ENCODE measurements at places on chromosomes 13 and 19.

DNA sequence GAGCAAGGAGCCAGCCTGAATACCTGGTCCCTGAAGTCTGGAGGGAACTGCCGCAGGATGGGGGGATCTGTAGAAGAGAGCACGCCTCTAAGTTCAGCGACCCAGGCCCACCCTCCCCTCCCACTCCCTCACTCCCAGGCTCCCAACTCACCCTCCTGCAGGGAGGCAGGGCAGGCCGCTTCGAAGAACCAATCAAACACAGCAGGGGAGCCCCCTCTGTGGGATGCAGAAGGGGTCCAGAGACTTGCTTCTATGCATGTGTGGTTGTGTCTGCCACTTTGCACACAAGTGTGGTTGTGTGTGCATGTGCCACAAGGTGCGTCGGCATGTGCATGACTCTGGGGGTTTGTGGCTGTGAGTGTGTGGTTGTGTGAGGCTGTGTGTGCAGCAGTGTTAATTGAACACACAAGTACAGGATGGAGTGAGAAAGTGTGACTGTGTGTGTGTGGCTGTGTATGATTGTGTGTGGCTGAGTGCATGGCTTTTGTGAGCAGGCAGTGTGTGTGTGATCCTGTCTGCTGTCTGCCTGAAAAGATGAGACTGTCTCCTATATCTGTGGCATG is 1.7 kb downstream of the DENND1C start:
- DNase-seq = no peak

GRCh38 chr13:31011193-31011860 is 78.9 kb downstream of the TEX26 start:
- no peak for DNase-seq

- no peak for DNase-seq
Observed at GRCh38 chr13:20311596-20311995, 79.5 kb upstream of the GJB6 start.

DNA sequence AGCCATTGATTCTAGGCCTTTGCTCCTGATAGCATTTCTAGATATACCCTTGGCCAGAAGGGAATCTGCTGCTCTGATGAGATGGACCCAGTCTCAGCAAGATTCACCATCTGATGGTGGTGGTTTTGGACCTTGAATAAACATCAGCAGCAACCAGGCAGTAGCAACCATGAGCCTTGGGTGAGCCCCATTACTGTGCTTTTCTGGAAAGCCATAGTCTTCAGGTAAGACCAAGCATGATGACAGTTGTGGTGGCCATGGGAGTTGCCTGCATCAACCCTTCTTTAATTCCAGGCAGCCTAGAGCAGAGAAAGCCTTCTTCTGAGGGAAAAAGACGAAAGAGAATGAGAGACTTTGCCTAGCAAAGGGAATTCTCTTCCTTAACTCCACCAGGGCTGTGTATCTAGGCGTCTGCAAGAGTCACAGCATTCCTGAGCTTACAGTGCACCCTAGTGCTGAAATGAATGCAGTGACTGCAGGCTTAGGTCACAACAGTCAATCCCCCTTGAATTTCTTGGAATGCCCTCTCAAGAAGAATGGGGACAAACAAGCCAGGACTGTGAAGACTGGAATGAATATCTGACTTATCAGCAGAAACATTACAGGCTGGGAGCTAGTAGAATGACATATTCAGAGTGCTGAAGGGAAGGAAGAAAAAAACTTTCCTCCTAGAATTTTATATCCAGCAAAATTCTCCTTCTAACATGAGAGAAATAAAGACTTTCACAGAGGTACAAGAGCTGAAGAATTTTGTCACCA is 942.4 kb upstream of the PCDH20 start:
- DNase-seq = peak; percentile 78

- DNase-seq = no peak
Observed at GRCh38 chr19:42090672-42091071, 14.7 kb downstream of the ZNF574 start.

DNA sequence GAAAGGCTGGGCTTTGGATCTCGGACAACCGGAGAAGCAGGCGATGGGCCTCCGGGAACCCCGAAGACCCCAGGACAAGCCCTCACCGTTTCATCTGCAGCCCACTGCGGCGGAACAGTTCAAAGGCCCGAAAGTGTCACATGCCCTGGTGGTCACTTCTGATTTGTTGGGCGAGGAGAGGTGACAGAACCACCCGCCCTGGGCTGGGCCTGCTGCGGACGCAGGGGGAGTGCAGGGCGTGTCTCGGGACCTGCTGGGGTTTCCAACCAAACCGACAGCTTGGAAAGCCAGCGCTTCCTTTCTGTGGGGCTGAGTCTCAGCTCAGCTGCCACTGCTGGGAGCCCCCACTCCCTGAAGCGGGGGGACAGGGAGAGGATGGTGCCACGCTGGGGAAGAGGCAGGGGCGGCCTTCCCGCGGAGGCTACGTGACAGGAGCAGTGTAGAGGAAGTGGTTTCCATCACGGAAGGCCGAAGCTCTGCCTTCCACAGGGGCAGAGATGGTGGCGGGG is 22.8 kb upstream of the ZBTB7A start:
- no peak for DNase-seq

DNA sequence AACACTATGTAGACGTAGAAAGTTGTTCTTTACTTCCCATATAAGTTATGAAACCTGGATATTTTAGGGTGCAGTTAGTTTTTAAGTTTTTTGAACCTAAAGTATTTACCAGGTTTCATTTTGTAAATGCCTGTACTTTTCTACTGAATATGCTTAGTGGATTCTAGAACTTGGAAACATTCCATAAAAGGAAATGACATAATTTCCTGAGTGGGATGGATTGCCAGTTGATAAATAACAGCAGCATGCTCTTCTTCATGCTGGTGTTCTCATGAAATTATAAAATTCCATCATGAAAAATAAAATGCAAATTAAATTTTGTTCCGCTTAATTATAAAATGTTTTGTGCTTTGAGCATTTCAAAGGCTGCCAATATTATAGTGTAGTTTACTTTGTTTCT is 362.2 kb upstream of the PCDH20 start:
- DNase-seq = no peak

DNA sequence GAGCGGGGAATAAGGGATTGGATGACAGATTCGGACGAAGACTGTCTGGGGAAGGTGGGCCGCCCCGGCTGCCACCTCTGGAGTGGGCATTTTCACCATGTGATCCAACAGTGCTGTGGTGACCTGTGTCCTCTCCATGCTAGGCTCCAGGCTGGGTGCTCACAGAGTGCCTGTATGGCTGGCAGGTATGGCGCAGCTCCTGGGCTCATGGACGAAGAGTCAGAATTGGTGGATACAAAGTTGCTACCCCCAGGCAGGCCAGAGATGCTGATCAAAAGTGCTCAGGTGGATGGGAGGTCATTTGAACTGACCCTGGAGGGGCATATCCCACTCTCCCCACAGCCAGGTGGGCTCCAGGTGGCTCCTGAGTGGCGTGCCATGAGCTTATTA is 111.3 kb upstream of the UQCRFS1 start:
- no peak for DNase-seq

DNA sequence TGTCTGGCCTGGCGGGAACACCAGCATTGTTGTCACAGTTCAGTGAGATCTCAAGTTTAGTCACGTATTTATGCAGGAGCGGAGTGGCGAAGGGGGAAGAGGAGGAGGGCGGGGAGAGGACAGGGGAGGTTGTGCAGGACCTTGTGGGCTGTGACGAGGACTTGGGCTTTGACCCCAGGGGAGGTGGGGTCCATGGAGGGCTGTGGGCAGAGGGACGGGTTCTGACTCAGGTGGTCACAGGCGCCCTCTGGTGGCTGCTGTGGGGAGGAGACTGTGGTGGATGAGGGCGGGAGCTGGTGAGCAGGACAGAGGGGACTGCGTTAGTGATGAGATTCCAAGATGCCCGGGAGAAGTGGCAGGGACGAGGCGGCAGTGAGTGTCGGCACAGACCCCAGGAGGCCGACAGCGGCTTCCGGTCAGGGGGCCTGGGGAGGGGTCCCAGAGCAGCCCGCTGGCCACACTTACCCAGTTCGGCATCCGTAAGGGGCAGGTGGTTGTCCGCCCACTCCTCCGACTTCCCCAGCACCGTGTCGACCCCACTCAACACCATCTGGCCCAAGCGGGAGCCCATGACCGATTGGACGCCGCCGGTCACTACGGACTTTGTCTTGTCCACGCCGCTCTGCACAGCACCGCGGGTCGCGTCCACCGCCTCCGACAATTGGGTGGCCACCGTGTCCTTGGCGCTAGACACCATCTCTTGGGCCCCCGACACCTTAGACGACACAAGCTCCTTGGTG is 15.7 kb downstream of the PLIN3 start:
- DNase-seq = peak; percentile 77

GRCh38 chr19:19212916-19213315 is 1.2 kb downstream of the NCAN start:
- no peak for DNase-seq

DNA sequence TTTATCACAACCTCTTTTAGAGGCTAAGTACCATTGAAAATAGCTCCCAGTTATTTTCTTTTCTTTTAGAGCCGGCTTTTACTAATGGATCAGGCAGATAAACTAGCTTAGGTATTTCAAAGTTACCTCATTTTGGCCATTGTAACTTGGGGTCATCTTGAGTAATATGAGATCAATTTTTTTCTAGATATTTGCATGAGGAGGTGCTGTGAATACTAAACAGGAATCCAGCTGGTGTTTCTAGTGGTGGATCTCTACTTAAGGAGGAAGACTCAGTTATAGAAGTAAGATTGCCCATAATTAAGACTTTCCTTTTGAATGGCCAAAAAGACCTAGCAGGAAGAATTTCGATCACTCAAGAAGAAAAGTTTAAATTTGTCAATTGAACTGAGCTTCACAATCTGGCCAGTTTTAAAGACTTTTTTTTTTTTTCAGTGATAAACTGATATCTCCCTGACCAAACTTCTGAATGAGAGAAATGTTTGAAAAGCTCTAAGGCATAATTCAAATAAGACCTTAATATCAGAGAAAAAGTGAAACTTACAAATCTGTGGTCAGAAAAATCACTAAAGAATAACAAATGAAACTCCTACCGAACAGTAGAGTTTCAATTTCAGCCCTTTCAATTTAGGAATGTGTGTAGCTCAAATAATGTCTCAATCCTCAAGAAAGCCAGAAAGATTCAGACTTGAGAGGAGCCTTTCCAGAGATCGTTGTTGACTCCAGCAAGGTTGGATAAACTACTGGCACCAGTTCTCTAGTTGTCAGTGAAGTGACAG is 11.6 kb upstream of the NAA16 start:
- DNase-seq = no peak

- DNase-seq = no peak
Observed at GRCh38 chr13:24719139-24719538, 38.9 kb downstream of the ATP12A start.

- no peak for DNase-seq
Observed at GRCh38 chr13:67296511-67296910, 66.4 kb upstream of the PCDH9 start.

DNA sequence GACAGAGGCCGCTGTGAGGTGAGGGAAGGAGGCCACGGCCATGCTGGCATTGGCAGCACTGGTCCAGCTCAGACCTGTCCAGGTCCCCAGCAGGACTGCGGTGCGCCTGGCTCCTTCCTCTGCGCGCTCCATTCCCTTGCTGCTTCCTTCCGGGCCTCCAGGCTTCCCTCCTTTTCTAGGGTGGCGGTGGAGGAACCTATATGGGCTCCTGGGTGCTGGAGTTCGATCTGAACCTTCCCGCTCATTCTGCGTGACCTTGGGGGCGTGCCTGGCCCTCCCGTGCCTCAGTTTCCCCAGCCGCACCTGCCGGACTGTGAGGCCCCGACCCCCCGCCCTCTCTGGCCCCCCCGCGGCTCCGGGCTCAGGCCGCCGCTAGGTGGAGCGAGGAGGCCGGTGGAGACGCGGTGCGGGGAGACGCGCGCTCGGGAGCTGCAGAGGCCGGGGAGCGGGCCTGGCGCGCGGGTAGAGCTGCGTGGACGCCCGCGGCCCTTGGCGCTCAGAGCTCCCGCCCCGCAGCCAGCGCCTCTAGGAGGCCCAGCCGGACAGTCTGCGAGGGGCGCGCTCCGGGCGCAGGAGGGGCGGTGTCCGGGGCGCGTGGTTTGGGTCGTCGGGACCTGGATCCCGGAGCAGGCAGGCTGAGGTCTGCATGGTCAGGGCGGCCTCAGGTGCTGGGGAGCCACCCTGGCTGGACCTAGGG is 29.9 kb downstream of the EFNA2 start:
- DNase-seq = peak; percentile 56

DNA sequence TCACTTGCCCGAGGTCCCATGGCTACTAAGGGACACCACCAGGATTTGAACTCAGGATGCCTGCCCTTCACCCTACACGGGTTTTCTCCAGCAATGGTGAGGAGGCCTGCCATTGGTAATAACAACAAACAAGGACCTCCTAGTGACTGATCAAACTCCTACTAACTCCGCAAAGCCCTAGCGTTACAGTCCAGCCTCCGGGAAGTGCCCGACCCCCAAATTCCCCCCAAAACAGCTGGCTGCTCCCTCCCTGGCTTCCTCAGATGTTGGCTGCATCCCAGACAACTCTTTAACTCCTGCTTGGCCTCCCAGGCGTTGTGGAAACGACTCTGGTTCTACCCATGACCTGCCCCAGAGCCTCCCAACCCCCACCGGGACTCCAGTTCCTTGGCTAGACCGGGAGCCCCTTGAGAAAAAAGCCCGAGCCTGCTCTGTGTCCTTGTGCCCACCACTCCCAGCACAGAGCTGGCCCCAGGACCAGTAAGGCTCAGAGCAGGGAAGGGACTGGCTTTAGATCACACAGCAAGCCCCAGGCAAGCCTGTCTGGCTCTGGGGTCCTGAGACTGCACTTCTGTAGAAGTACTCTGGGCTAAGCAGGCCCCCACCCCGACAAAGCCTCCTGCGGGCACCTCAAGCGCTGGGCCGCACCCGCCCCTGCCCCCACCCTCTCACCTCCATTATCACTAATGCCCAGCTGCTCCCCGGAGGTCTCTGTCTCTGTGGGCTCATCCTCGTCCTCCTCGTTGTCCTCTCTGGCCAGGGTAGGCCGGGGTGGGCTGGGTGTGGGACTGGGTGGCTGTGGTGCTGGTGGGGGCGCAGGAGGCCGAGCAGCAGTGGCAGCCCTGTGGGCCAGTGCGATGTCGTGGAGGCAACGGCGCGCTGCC is 4.7 kb downstream of the AKT1S1 start:
- DNase-seq = no peak

GRCh38 chr13:32737679-32738078 is 151.4 kb downstream of the PDS5B start:
- DNase-seq = no peak

GRCh38 chr13:112014857-112015256 is 52.1 kb upstream of the SOX1 start:
- DNase-seq = peak; percentile 3

DNA sequence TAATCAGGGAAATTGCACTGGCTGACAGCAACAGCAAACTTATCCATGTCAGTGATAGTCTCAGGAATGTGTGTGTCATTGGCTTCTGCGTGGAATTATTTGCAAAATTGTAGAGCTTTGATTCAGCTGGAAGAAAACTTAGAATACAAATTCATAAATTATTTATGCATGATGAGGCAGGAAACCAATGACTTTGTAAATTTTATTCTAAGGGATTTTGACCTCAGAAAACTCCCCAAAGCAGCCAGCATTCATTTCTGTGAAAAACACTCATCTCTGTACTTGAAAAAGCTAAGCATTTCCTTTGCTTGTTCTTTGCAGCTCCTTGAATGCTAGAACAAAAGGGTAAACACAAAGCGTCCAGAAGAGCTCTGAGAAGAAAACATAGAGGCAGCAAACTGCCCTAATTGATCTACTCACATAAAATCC is 162.4 kb downstream of the DCT start:
- no peak for DNase-seq

Data from SK-N-DZ (cell line).